Stimulated activated CD4-positive, alpha-beta T cell treated with anti-CD3 and anti-CD28 coated beads, TNF-alpha, amount 100 ng/mL, for 48 hours (primary cell): ENCODE measurements at places on chromosomes 16 and 17.

DNA sequence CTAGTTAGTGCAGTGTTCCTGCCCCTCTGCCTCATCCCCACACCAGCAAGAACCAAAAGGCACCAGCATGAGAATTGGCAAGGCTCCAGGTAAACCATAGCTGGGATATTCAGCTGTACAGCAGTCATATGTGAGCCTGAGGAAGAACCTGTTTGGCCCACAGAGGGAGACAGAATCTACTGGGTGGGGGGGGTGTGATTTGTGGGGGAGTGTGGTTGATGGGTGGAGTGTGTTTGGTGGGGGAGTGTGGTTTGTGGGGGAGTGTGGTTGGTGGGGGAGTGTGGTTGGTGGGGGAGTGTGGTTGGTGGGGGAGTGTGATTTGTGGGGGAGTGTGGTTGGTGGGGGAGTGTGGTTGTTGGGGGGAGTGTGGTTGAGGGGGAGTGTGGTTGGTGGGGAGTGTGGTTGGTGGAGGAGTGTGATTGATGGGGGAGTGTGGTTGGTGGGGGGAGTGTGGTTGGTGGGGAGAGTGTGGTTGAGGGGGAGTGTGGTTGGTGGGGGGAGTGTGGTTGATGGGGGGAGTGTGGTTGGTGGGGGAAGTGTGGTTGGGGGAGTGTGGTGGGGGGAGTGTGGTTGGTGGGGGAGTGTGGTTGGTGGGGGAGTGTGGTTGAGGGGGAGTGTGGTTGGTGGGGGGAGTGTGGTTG is 19.5 kb downstream of the MINK1 start:
- no peak for DNase-seq

DNA sequence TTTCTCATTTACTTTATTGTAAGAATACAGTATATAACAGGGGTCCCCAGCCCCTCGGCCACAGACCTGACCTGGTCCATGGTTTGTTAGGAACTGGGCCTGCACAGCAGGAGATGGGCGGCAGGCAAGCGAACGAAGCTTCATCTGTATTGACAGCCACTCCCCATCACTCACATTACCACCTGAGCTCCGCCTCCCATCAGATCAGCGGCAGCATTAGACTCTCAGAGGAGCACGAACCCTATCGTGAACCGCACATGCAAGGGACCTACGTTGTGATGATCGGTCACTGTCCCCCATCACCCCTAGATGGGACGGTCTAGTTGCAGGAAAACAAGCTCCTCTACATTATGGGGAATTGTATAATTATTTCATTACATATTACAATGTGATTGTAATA is 410.6 kb downstream of the SLC39A11 start:
- no peak for DNase-seq

DNA sequence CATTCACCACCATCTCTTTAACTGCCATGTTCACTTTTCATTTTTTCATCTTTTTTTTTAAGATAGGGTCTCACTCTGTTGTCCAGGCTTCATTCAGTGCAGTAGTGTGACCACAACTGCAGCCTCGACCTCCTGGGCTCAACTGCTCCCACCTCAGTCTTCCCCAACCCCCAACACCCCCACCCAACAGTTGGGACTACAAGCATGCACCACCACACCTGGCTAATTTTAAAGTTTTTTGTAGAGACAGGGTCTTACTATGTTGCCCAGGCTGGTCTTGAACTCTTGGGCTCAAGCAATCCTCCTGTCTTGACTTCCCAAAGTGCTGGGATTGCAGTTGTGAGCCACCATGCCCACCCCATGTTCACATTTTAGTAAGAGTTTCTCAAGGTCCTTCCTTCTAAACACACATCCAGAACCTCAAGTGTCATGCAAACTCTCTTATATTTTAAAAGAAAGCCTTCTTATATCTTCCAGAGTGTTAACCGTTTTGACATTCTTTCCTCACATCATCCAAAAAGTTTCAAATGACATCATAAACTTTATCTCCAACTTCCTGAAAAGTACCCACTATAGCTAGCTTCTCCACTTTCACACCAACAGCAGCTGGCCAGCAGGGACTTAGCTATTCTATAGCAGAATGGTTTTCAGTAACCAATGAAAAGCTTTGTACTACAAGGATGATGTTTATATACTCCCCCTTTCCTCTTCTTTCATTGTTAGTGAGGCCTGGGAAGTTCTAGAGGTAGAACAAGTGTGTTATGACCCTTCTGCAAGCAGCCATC is 49.3 kb downstream of the TRAF4 start:
- DNase-seq = no peak

GRCh38 chr17:77942112-77942988 is 16.2 kb upstream of the TNRC6C start:
- DNase-seq = no peak

- DNase-seq = no peak
These were observed 70.6 kb upstream of the XYLT1 start for GRCh38 chr16:17541324-17541723.

DNA sequence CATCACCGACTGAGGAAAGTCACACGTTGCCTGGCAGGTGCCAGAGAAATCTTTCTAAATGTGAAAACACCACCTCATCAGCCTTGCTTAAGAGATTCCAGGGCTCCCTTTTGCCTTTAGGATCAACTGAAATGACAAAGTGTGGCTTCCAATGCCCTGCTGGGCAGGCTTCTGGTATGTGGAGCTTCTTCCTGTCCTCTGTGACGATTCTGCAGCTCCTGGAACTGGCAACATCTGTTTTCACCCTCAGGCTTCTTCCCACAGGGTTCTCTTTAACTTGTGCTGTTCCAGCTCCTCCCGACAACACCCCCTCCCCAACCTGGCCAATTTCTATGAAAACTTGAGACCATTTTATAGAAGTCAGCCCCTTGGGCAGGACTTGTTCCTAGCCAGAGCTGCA is 4.8 kb upstream of the ZDHHC1 start:
- DNase-seq = no peak

DNA sequence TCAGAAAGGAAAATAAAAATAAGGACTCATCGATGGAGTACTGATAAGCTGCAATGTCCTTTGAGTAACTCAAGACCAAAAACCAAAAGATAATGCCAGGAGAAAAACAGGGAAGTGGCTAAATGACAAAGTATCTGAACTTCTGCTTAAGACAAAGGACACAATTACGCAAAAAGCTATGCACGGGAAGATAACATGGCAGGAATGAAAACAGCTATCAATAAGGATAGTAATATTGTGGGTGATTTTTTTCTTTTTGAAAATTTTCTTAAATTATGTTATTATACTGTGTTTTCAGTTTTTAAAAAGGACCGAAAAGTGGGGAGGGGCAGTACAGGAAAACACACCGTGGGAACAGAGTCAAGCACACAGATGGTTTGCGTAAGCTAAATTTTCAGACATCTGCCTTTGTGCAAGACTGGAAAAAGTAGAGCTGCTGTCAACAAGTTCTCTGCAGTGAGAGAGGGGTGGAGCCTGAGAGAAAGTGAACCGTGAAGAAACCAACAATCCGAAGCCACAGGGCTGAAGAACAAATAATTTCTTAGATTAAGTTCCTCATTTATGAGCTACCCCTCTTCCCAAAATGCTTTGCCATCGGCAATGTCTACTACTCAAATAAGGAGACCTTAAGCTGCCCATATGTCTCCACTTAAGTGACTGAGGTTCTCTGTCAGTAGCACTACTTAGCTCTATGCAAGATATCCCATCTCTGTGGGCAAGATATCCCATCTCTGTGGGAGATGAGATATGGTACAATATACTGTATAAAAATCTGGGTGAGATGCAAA is 99.9 kb upstream of the CORO6 start:
- DNase-seq = no peak

DNA sequence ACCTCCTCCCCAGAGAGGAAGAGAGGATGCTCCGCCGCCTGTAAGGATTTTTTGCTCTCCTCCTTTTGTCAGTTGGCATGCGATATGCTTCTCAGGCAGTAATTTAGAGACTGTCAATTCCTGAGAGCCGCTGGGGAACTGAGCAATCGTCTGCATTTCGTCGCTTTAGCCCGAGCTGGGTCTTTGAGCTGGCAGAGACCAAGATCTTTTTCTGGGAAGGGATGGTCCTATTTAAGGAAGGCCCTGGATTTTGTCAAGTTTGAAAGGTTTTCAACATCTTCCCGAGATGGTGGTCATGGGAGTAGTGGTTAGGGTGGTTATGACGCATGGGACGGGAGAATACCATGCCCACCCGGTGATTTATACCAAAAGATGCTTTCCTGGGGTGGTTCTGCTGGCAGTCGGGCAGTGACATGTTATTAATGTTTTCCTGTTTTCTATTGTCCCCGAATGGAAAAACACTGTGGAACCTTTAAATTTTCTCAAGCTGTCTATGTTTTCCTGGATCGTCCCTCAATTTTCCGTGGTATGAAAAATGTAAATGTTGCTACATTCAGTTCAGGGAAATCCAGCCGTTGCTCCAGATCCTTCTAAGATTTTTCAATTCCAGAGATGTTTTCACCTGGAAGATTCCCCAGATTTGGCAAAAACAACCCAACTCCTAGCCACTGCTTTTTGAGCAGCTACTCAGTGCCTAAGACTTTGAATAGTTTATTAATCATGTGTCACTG is 586.4 kb downstream of the MAF start:
- no peak for DNase-seq

DNA sequence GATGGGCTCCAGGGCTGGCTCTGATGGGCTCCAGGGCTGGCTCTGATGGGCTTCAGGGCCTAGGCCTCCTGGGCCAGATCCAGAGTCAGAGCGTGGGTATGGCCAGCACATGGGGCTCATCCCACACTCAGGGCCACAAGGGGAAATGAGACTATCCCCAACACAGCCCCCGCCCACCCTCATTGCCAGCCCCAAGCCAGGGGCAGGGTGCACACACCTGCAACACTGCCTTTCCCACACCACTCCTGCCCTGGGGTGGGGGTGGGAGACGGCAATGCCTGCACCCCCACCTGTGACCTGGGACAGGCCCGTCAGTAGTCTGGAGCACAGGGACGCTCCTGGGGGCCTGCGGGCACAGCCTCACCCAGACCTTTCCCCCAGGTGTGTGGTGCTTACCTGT is 14.3 kb upstream of the ATP6V0C start:
- no peak for DNase-seq

DNA sequence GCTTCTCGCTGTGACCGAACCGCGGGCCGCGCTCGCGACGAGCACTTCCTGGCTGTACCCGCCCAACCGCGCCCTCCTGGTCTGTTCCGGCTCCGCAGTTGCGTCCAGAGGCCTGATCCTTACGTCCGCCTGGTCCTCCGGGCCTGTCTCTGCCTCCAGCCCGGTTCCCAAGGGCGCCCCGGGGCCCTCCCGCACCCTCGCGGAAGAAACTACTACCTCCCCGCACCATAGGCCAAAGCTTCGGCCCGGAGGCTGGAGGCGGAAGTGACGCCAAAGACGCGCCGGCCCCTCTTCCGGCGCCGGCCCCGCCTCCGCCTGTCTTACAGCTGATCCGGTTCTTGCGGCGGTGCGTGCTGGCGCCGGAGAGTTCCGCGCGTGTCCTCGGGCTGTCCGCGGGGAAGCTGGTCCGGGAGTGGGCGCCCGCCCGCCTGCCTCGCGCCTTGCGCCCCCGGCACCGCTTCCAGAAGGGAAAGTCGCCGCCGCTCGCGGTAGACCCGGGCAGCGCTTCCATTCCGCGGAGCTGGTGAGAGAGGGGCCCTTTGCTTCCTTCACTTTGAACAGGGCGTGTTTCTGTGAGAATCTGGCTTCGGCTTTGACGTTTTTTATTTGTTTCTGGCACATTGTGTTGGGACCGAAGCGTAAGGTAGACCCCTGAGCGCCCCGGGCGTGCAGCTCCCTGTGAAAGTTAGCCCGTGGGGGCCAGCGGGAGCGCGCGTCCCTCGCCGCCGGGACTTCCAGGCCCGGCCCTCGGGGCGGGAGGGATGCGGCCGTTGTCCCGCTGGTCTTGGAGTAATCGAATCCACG is at the start of gene ZNF778:
ZNF778 (plus strand) TSS at position 316 of the 804 bp plus-strand sequence. CDS start 3,425 bp downstream, outside the sequence.
- peak; percentile 59 for DNase-seq

GRCh38 chr16:89565506-89566372 is 5.3 kb downstream of the RPL13 start:
- DNase-seq = peak; percentile 57

DNA sequence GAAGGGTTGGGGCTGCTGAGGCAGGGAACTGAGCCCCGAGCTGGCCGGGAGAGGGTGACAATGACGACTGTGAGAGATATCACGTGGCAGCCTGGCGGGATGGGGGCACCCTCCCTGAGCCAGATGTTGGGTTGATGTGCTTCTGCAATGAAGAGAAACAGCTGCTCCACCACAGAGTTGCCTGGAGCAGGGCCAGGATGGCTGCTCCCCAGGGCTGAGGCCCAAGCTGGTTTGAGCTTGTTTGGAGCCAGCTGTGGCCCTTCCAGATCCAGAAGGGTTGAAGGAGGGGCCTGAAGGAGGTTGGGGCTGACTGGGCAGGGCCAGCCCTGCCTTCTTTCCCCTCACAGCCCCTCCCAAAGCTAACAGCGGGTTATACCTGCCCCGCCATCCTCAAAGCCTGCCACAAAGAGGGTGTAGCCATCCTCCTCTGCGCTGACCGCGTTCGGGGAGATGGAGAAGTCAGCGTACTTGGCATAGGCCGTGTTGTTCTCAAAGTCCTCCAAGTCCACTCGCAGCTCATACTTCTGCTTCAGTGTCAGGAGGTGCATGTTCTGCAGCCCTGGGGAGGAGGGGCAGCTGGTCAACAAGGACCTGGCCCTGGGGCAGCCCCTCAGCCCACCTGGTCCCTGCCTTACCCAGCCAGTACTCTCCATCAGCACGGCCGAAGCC is 2.1 kb downstream of the MFAP4 start:
- DNase-seq = no peak

DNA sequence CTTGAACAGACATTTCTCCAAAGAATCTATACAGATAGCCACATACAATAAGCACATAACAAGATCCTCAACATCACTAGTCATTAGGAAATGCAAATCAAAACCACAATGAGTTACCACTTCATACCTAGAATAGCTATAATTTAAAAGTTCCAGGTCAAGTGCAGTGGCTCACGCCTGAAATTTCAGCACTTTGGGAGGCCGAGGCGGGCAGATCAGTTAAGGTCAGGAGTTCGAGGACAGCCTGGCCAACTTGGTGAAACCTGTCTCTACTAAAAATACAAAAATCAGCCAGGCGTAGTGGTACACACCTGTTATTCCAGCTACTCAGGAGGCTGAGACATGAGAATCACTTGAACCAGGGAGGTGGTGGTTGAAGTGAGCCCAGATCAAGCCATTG is 19.9 kb downstream of the RANBP10 start:
- no peak for DNase-seq

DNA sequence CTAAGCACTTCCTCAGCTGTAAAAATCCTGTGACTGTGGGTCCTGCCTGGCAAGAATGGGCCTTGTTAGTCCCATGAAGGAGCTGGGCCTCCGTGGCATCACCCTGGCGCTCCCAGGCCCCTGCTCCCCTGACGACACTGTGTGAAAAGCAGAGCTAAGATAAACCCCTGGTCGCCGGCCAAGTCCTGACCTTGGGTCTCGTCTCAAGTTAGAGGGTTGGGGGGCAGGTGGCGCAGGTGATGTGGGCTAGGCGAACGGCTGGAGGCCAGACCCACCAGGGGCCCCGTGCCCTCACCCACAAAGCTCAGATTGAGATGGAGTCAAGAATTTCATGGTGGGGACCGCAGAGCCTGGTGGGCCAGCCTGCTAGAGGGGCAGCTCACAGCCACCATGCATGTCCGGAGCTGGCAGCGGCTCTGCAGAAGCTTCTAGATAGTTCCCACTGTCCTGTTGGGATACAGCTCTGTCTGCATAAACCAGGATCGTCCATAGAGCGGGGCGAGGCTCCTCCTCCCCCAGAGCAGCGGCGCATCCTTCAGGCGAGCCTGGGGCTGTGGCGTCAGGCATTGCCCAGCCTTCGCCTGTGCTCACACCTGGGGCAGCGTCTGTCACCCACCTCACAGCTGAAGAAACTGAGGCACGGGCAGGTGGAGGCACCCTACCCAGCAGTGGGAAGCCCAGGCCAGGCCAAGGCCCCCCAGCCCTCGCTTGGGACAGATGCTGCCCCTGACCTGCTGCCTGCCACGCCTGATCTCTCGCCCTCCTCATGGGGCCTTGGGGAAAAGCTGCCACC is 12.0 kb downstream of the CYBC1 start:
- no peak for DNase-seq

- no peak for DNase-seq
These were observed 31.5 kb upstream of the C16orf95 start for GRCh38 chr16:87348616-87349157.
